ENCODE measurements at places on chromosomes 5 and 9.

GRCh38 chr9:134052491-134052890, 15.3 kb downstream of the BRD3 start:
- no peak for DNase-seq

DNA sequence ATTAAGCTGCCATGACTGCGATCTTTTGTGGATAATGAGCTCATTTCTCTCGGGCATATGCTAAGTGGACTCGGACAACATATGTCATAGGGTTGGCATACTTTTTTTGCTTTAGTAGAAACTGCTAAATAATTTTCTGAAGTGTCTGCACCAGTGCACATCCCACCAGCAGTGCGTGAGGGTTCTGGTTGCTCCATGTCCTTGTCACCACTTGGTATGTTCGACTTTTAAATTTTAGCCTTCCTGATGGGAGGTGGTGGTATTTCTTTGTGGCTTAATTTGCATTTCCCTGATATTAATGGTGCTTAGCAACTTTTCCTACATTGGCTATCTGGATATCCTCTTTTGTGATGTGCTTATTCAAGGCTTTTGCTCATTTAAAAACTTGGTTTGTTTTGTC, 57.8 kb upstream of the NRARP start:
- DNase-seq, result no peak

DNA sequence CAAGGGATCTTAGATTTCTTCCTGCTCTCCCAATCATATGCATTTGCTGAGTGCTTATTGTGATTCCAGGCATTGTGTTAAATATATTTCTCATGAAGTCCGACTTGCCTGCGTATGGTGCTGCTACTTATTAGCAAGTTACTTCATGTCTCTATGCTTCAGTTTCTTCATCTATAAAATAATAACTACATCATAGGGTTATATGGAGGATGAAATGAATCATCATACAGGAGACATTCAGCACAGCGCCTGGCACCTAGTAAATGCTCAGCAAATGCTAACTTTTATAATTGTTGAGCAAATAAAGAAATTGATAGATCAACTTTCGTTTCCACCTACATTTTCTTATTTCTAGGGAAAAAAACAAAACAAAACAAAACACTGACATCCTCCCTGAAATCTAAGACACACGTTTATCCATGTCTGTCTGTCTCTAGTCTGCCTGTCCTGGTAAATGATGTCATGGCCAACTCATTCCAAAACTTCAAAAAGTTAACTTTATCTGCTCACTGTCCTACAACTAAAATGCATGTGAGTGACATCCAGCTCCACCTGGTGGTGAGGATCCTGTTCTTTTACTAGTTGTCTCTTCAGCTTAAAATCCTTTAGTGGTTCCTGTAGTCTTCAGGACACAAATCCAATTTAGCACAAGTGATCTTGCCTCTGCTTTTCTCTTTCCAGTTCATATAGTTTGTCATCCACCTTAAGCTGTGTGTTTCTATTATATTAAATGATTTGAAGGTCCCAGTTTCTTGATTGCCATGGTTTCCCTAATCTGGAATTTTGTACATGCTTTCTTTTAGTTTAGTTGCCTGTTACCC, 27.7 kb downstream of the PPP3R2 start:
- DNase-seq, result no peak

- DNase-seq, result no peak
Measured at GRCh38 chr9:135489188-135489906, 9.8 kb downstream of the PPP1R26 start.

- peak; percentile 44 for DNase-seq
Measured at GRCh38 chr5:131413605-131414559, 150.0 kb downstream of the CDC42SE2 start.

- DNase-seq, result no peak
Measured at GRCh38 chr5:179730852-179731251, 1.8 kb upstream of the MAML1 start.

DNA sequence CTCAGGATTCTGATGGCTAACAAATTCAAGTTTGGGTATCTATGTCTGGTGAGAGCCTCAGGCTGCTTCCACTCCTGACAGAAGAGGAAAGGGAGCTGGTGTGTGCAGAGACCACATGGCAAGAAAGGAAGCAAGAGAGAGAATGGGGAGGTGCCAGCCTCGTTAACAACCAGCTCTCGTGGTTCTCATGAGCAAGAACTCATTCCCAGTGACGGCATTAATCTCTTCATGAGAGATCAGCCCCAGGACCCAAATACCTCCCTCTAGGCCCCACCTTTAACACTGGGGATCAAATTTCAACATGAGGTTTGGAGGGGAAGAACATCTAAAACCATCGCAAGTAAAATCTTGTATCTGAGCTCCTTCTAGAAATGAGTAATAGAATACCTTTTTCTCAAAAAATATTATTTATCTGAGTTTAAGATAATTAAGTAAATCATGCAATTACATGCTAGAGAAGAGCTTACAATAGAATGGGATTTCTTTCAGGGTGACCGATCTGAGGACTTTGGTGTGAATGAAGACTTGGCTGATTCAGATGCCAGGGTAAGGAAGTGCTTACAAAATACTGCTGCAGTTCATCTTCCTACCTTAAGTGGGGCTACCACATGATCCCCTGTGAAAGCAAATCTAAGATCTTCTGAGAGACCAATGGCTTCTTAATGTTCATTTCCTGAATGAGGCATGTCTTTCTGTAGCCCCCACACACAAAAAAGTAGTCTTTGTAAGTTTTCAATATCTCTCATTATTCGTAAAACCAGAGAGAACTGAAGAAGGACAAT, 11.5 kb downstream of the ANXA1 start:
- DNase-seq, result no peak

DNA sequence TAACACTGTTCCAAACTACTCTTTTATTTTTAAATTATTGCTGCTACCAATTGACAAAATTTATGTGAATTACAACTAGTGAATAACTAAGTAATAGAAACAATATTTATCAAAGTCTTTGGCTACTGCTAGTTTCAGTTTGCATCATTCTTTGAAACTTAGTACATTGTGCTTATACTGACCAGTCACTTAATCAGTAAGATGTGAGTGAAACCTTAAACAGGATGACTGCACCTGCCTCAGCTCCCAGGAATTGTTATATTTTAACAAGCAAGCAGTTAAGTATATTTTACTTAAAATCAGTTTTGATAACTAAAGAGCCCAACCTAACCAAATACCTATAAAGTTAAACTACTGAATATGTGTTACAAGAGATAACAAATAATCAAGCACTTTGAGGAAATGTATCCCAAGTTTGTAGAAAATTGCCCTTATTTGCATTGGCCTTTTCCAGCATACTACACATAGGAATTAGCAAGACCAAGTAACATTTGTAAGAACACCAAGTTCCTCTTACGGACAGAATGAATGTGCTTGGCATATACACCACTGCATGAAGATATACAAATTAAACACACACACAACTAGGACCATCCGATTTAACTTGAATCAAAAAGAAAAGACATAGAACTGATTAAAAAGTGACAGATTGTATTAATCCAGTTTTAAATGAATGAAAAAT, 545.5 kb upstream of the DAB2 start:
- no peak for DNase-seq

DNA sequence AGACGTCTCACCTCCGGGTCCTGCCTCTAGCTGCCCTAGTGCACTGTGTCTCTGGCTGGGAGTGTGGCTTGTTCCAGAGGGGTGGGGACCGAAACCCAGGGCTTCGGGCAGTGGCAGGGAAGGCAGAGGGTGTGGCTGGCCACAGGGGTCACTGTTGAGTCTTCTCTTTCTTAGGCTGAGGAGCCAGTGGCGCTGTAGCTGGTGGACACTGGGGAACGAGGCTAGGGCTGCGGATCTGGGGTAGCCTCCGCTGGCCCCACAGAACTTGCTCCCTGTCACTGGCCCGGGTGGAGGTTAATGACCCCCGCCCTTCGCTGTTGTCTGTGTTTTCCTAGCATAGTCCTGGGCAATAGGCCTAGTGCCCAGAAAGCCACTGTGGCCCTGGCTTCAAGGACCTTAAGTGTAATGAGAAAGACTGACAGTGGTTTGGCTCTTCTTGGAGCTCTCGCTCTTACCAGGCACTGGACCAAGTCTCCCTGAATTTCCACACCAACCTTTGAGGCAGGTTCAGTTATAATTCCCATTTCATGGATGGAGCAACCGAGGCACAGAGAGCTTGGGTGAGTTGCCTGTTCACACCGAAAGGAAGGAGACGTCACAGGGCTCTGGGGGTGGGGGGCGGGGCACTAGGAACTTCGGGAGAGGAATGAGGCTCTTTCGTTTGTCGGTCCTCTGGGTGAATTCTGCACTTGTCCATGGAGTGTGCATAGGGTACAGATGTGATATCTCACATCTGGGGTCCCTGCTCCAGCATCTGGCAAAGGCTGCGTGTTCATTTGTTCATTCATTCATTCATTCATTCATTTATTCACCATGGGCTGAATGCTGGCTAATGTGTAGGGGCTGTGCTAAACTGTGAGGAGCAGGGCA, 4.8 kb upstream of the IER5L start:
- no peak for DNase-seq

DNA sequence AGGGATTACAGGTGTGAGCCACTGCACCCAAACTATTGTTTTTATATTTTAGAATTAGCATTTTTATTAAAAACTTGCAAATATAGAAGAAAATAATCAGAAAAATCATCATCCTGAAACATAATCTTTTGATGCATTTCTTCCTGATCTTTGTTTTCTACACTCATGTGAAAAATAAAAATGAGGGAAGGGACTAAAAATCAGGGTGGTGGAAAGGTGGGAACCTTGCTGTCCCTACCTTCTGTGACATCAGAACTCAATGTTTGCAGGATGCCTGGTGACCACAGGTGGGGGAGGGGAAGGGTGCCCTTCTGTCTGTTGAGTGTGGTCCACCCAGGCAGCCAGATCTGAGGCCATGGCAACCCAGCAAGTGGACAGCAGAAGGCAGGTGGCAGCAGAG, at the start of gene SMIM23:
TSS of gene SMIM23 (plus strand) at position 301 of the 400 bp plus-strand sequence. CDS start at position 356, 55 bp downstream.
- DNase-seq, result no peak

DNA sequence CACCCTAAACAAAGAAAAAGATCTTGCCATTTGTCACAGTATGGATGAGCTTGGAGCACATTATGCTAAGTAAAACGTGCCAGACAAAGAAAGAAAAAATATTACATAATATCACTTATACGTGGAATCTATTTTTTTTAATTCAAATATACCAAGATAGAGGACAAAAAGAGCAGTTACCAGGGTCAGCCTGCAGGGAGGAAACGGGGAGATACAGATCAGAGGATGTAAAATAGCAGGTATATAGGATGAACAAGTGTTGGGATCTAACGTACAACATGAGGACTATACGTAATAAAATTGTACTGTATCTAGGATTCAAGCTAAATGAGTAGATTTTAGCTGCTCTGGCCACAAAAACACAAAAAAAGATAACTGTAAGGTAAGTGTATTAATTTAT, 247.5 kb downstream of the TMEM161B start:
- DNase-seq, result no peak

DNA sequence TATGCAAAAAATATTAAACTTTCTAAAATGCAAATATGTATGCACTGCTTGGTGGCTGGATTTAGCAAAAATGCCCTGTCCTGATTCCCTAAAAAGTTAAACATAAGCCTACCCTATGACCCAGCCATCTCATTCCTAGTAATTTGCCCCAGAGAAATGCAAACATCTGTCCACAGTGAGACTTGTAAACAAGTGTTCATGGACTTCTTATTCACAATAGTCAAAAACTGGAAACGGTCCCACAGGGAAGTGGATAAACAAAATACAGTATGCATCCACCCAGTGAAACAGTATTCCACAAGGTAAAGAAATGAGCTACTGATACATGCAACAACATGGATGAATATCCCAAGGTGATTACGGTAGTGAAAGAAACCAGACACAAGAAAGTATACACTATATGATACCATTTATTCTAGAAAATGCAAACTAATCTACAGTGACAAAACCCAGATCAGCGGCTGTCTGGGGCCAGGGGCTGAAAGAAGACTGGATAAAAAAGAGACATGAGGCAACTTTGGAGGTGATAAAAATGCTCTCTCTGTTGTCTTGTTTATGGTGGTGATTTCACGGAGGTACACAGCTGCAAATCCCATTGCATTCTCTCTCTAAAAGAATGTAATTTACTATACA, 277.3 kb downstream of the GLIS3 start:
- no peak for DNase-seq

GRCh38 chr5:83470526-83471404, 779 bp upstream of the VCAN start:
- DNase-seq, result no peak

GRCh38 chr9:76894198-76894597, 11.7 kb downstream of the PRUNE2 start:
- no peak for DNase-seq

- peak; percentile 44 for DNase-seq
Measured at GRCh38 chr9:131478421-131478868, 24.3 kb upstream of the POMT1 start.

DNA sequence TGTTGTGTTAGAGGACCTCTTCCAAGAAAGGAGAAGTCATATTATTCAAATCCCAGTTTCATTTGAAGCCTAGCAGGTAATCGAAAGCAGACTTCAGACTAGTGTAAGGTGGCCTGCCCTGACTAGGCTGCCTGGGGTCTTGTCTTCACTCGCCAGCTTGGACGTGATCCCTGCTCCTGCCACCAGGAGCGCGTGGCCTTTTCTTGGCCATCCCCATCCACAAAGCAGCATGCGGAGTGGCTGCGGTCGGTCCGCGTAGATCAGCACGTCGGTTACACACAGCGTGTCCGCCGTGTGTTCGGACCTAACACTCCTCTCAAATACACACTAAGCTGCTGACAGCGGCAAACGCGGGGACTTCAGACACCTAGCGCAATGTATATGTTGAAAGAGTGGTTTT, 37.3 kb downstream of the CFAP77 start:
- no peak for DNase-seq
